ENCODE measurements at places on chromosomes 1 and 21. TPM values are rescaled to one million over a fixed set of nuclear protein-coding genes. Genes with fewer than 3 reads are reported as not detected.
A peak's percentile ranks its signal among the peaks of the same experiment; 100 is the strongest.

RPTN gene
- not detected for total RNA-seq

GRCh38 chr1:108557296-108557695 lies 2.6 kb upstream of the EEIG2 start:
- no peak overlapping the region for H3K4me3 ChIP-seq
- H3K36me3 ChIP-seq: no peaks in the 10 kb centered on the region
- no peak for DNase-seq
- no peak overlapping the region for H3K27ac ChIP-seq
- peaks cover 3% of the 10 kb centered on the region for H3K27me3 ChIP-seq
- peaks cover 28% of the 10 kb centered on the region for H3K4me1 ChIP-seq

ITLN2 gene
- not detected for total RNA-seq

- H3K4me3 ChIP-seq: no peak overlapping the region
- no peak overlapping the region for H3K27ac ChIP-seq
- no peaks in the 10 kb centered on the region for H3K27me3 ChIP-seq
- H3K36me3 ChIP-seq: peaks cover 3% of the 10 kb centered on the region
These were observed 26.7 kb upstream of the SPSB1 start for GRCh38 chr1:9265968-9266367.

GRCh38 chr1:154752273-154753030 lies 117.6 kb downstream of the KCNN3 start:
- no peaks in the 10 kb centered on the region for H3K36me3 ChIP-seq
- DNase-seq: peak; percentile 50
- peaks cover 71% of the 10 kb centered on the region for H3K4me1 ChIP-seq
- H3K27me3 ChIP-seq: no peaks in the 10 kb centered on the region
- H3K27ac ChIP-seq: peak overlapping the region; percentile 93

AHCYL1 gene
- 79.1 TPM for total RNA-seq

AMPD1 gene
- not detected for total RNA-seq

CA6 gene
- not detected for total RNA-seq

DNA sequence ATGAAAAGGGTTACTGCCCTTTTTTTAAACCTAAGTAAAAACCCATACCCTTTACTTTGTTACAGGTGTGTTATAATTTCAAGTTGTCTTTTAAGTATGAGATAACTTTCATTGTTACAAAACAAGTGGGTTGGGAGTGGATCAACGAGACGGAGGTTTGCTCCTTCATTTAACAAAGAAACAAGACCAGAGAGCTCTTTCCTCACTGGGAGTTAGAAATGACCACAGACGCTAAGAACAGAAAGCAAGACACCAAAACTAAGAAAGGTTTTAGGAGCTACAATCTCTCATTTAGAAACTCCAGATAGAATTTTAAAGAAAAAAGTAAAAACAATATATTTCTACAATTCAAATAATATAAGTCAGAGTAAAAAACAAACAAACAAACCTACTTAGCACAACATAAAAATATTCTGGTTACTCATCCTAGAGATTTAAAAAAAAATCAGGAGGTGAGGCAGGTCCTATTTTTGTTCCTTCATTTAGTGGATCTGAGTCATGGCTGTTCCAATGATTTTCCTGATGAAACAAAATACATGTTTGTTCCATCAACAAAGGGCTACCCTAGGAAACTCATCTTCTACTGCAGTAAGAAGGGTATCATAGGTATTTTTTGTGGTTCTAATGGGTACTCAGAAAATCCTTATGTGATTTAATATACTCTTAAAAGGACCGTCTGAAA lies 33.0 kb downstream of the APP start:
- peaks cover 21% of the 10 kb centered on the region for H3K36me3 ChIP-seq
- no peak for DNase-seq
- H3K27ac ChIP-seq: no peak overlapping the region
- no peak overlapping the region for H3K4me3 ChIP-seq

OR2T35 gene
- total RNA-seq: not detected

DNA sequence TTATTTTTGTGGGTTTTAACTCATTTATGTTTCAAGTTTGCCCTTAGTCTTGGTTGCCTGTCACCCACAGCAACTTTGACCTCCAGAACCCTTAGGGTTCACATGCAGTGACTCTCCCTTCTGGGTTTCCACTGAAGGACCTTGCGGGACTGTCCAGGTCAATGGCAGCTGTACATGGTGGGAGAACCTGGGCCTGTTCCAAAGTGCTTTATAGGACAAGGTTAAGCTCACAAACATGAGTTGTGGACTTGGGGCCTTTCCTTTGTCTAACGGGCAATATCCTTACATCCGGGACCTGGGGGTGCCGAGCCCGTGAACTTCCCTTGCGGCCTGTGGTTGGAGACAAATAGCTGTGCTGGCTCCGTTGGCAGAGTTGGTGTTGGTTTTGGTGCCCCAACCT lies 77.8 kb downstream of the CD58 start:
- H3K27ac ChIP-seq: no peak overlapping the region
- H3K4me1 ChIP-seq: peaks cover 8% of the 10 kb centered on the region
- no peaks in the 10 kb centered on the region for H3K36me3 ChIP-seq

DNA sequence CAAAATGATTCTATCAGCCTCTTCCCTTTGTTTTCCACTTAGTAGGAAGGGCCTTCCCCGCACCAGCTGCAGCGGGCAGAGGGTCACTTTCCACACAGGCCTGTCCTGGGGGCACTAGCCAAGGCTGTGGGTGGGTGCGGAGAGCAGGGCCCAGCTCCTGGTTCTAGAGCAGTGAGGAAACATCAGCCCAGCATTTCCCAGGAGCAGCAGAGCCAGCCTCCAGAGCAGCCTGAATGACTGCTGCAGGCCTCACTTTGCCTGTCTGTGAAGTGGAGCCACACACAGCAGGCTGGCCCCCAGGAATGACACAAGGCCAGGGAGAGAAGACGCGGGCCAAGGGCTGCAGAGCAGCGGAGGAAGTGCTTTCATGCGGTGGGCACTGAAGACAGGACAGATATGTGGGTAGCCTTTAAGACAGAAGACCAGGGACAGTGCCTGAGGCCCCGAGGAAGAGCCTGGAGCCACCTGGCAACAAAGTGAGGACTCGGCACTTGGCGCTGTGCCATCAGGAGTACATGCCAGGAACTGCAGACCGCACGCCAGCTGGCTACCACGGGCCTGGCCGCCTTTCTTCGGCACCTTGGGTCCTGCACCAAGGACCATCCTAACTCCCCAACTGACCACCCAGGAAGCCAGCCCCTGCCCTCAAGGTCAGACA lies 42.0 kb downstream of the ACOT7 start:
- H3K27me3 ChIP-seq: no peaks in the 10 kb centered on the region
- no peak overlapping the region for H3K27ac ChIP-seq
- no peak for DNase-seq
- H3K4me3 ChIP-seq: no peak overlapping the region
- peaks cover 4% of the 10 kb centered on the region for H3K36me3 ChIP-seq

FNDC10 gene
- 1.7 TPM for total RNA-seq

Data from activated CD4-positive, alpha-beta T cell treated with anti-CD3 and anti-CD28 coated beads for 36 hours (primary cell).